ENCODE measurements at places on chromosomes 12 and 14.

GRCh38 chr12:10779103-10779502 is 23.3 kb downstream of the TAS2R7 start:
- no peak for DNase-seq

GRCh38 chr12:72522411-72522810 is 250.2 kb downstream of the TRHDE start:
- no peak for DNase-seq

GRCh38 chr14:79320561-79320960 is 890.7 kb downstream of the DIO2 start:
- no peak for DNase-seq

GRCh38 chr12:116159593-116160200 is 117.8 kb downstream of the MED13L start:
- no peak for DNase-seq

DNA sequence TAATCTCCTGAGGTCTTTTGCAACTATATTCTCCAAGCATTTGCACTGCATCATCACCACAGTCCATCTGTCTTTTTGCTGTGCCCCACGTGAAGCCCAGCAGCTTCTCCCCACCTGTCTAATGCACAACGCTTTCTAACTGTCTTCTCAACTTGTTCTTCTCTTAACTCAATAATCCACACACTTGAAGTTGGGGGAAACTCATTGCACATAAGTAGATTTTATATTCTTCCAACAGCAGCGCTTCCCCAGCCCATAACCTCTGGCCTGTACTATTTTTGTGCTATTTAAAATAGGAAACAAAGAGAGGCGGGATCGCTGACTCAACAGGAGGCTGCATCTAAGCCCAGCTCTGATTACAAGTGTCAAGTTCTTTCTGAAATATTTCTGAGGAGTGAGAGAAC is 226.7 kb downstream of the GXYLT1 start:
- DNase-seq, result no peak

- DNase-seq, result no peak
These were observed 176.0 kb upstream of the DYRK2 start for GRCh38 chr12:67472539-67472938.

DNA sequence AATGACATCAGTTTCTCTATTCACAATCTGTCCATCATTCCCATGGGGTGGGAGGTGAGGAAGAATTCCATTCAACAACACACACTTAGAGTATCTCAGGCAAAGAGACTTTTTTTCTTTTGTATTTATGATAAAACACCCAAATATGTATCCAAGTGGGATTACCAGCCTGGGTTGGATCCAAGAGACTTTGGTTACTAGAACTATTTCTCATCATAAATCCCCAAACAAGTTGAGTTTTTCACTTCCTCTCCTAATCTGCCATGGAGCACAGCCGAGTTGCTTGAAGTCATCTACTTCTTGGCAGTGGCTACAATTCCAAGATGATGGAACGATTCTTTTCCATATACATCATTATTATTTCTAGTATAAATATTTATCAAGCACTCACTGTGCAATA is 209.2 kb upstream of the HMGA2 start:
- DNase-seq, result no peak

DNA sequence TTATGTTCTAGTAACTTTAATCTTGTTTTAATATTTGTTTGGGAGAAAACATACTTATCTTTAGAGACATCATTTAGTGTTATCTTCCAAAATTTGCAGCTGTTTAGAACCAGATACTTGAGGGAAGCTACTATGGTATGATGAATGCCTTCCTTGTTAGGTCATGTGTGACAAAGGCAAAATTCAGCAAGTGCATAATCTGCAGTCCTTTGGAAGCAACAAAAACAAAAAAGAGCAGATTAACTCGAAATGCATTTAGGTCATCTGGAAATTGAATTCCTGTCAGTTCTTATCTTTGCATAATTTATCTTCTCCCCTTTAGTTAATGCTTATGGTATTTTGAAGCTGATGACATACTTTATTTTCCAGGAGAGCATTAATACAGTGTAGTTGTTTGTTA is 3.5 kb downstream of the FBXO34 start:
- no peak for DNase-seq

All from ureter (tissue), 1 donor.